Right atrium auricular region (tissue), 2 donors: ENCODE measurements at places on chromosomes 16 and 17. TPM values are rescaled to one million over a fixed set of nuclear protein-coding genes. Genes with fewer than 3 reads are reported as not detected.

The CSH2 gene
- total RNA-seq: not detected

The NEUROD2 gene
- not detected for total RNA-seq

The ZMYND15 gene
- total RNA-seq: 0.31 TPM

The RAB40C gene
- total RNA-seq: 11.1 TPM

The PSMD3 gene
- 88.8 TPM for total RNA-seq

The CCL1 gene
- total RNA-seq: not detected

The VAT1L gene
- total RNA-seq: 10.3 TPM

The TAT gene
- not detected for total RNA-seq

The FBXO39 gene
- not detected for total RNA-seq

The MARCHF10 gene
- total RNA-seq: not detected

The CDC27 gene
- 39.3 TPM for total RNA-seq

The CES5A gene
- total RNA-seq: not detected

The TRIM72 gene
- 0.11 TPM for total RNA-seq

The KRT20 gene
- total RNA-seq: not detected

The TP53TG3C gene
- total RNA-seq: not detected

The RBBP6 gene
- total RNA-seq: 18.7 TPM

The CCL18 gene
- total RNA-seq: 3.6 TPM

The KRT38 gene
- not detected for total RNA-seq

The PRAC2 gene
- total RNA-seq: not detected

The NTN3 gene
- 0.51 TPM for total RNA-seq

The NGFR gene
- 16.7 TPM for total RNA-seq

The DNAH9 gene
- not detected for total RNA-seq

The SECTM1 gene
- total RNA-seq: 7.7 TPM

The ACSM5 gene
- 1.7 TPM for total RNA-seq

The CRISPLD2 gene
- total RNA-seq: 58.4 TPM

The AOC2 gene
- not detected for total RNA-seq

The TTYH2 gene
- total RNA-seq: 18.2 TPM

The BCO1 gene
- not detected for total RNA-seq

The ITGA2B gene
- 2.6 TPM for total RNA-seq

The HOXB13 gene
- total RNA-seq: not detected

The KRT32 gene
- not detected for total RNA-seq

The PFN1 gene
- total RNA-seq: 425 TPM

The UMOD gene
- total RNA-seq: not detected

The CCL7 gene
- total RNA-seq: not detected

The ANKFN1 gene
- total RNA-seq: 0.67 TPM

The KRTAP4-1 gene
- not detected for total RNA-seq

The CCT6B gene
- 1.9 TPM for total RNA-seq
